Renal cortical epithelial cell (primary cell): ENCODE measurements at places on chromosomes 6 and 20. TPM values are rescaled to one million over a fixed set of nuclear protein-coding genes. Genes with fewer than 3 reads are reported as not detected.

LPA gene
- not detected in 2 replicates for total RNA-seq

ESR1 gene
- total RNA-seq, result under 0.01 TPM in 2 replicates

TAPBP gene
- 114 and 147 TPM in 2 replicates for total RNA-seq

DNA sequence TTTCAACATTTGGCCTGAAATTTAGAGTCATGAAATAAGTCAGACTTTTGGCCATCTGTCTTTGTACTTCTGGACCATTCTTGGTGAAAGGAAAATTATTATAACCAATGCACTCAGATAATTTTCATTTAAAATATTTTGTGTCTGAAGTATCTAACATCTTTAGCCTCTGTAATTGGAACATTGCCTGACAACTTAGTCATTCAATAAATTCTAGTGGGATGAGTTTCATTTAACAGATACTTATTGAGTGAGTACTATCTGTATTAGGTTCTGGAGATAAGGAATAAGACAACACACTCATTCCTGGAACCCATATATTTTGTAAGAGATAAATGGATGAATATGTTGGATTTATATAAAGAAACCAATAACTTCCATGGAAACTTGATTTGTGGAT is 536.0 kb downstream of the BCKDHB start:
- no peak for DNase-seq

GRCh38 chr20:7031222-7031621 is 263.7 kb downstream of the BMP2 start:
- DNase-seq, result no peak

GRCh38 chr6:73460056-73460455 is 1.5 kb upstream of the MTO1 start:
- no peak for DNase-seq

- no peak for DNase-seq
Measured at GRCh38 chr6:168192901-168193815, 114.1 kb upstream of the FRMD1 start.

DNA sequence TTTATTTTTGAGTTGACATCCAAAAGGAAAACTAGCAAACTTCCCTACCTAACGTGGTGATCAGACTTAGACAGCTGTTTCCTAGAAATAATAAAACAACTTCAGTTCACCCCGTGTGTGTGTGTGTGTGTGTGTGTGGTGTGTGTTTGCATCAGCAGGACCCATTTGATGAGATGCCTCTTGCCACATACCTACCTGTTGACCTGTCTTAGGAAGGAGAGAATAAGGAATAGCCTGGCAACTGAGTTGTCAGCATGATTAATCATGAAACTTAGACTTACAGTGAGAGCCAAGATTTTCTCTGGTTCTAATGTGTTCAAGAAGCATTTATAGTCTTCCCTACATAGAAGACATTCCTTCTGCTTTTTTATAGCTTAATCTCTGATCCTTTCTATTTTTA is 16.1 kb upstream of the PBOV1 start:
- DNase-seq, result peak; percentile 45

- peak; percentile 98 for DNase-seq
Measured at GRCh38 chr6:139698526-139699176, 324.2 kb upstream of the CITED2 start.

DNA sequence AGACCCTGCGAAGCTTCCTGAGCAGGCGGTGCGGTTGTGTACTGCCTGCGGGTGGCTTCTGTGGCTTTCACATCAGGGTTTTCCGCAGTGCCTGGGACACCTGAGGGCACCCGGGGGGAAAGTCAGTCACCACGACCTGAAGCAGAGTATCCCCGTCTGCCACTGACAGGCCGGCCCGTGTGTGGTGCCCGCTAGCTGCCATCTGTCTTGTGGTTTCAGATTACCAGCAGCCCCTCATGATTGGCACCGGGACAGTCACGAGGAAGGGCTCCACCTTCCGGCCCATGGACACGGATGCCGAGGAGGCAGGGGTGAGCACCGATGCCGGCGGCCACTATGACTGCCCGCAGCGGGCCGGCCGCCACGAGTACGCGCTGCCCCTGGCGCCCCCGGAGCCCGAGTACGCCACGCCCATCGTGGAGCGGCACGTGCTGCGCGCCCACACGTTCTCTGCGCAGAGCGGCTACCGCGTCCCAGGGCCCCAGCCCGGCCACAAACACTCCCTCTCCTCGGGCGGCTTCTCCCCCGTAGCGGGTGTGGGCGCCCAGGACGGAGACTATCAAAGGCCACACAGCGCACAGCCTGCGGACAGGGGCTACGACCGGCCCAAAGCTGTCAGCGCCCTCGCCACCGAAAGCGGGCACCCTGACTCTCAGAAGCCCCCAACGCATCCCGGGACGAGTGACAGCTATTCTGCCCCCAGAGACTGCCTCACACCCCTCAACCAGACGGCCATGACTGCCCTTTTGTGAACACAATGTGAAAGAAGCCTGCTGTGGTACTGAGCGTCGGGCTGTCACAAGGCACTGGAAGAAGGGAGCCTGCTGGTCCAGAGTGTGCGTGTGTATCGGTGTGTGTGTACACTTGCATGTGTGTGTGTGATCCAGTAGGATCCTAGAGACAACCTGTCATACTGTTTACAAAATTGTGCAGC is 54.4 kb downstream of the GOPC start:
- DNase-seq, result peak; percentile 57

- DNase-seq, result peak; percentile 76
Measured at GRCh38 chr6:26241033-26241895, 123.7 kb upstream of the BTN3A2 start.

DNA sequence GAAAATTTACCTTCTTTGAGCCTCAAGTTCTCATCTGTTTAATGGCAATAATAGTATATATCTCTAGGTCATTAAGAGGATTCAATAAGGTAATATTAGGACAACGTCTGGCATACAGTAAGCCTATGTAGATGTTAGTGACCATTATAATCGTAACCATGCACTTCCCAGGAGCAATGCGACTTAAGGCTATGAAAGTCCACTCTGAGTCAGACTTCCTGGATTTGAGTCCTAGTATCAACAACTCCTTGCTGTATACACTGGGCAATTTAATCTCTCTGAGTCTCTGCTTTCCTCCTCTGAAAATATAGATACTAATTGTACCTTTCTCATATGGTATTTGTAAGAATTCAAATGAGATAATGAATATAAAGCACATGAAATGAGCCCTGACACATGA is 168.1 kb upstream of the HDDC2 start:
- peak; percentile 11 for DNase-seq

DNA sequence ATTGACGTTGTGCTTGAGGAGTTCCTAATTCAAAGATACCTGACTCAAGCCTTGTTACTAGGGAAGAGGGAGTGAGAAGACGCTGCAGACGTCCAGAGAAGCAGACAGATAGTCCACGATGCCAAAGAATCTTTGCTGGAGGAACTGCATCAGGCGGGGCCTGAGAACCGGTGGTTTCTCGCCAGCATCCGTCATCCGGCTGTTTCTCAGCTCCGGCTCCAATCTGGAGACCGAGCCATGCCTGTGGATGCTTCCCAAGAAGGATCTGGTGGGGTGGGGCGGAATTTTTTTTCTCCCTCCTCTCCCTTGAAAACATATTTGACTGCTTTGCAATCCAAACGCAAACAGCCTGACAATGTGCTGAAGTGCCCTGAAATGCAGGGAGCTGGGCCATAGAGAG is 125.8 kb upstream of the SRSF6 start:
- DNase-seq, result no peak

DNA sequence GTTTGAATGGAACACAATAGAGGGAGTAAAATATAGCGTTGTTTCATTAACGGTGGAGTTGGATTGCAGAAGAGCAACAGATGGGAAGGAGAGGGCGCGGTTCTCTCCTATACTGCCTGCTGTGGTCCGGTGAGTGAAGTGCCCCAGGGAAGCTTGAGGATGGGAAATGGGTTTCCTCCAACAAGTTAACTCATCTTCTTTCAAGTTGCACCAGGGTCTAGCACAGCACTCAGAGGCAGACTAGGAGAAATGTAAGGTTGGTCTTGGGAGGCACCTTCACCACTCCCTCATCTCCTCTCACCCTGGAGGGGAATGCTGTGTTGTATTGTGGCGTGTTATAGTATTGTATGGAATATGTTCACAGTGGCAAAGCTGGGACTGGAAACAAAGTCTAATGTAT is 96.9 kb upstream of the SLC24A3 start:
- DNase-seq, result no peak
